Activated CD4-positive, alpha-beta T cell treated with anti-CD3 and anti-CD28 coated beads for 24 hours (primary cell): ENCODE measurements at places on chromosomes 16 and 17.

DNA sequence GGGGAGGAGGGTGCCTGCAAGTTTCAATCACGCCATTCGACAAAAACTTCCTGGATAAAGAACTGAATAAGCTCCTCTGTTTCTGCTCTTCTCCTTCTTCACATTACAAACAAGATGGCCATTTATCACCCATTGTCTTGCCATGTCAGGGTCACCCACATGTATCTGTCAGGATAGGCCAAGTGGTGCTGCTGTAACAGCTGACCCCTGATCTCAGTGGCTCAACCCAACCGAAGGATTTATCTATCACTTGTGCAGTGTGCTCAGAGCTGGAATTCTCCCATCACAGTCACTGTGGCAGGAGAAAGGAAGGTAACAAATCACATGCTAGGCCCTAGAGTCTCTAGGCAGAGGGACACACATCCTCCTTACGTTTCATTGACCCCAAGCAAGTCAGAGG lies 210.0 kb upstream of the CDH5 start:
- DNase-seq: no peak

GRCh38 chr17:30530346-30531025 lies 53.3 kb downstream of the GOSR1 start:
- no peak for DNase-seq

DNA sequence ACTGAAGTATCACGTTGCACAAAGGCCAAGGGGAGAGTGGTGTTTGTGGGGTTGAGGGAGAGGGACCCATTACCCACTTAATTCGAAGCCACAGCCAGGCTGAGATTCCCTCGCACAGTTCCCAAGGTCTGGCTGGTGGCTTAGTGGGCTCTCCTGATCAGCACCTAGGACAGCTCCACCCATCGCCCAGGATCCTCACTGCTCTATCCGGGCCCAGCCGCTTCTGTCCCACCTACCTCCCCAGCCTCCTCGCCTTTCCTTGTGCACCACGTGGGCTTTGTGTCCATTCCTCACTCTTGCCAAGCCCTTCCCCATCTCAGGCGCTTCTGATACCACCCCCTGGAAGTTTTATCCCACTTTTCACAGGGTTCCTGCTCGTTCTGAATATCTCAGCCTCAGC lies 163.5 kb downstream of the CCT6B start:
- no peak for DNase-seq

- DNase-seq: peak; percentile 2
Observed at GRCh38 chr17:32882734-32883133, 5.8 kb upstream of the MYO1D start.

DNA sequence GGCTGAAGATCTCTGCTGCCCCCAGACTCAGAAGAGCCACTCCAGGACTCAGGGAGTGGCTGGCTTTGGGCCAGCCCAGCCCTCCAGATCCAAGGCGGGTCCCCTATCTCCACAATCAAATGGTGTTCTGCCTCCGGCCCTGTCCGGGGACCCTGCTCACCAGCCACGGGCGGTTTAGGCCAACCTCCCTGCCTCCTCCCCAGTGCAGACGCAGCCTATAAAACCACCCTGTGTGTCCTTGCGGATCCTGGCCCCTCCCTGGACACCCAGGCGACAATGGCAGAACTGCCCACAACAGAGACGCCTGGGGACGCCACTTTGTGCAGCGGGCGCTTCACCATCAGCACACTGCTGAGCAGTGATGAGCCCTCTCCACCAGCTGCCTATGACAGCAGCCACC lies at the start of gene SLC12A3:
SLC12A3 (plus strand) TSS at position 248 of the 400 bp plus-strand sequence; CDS start at position 277, 29 bp downstream.
- DNase-seq: no peak

- DNase-seq: no peak
Observed at GRCh38 chr16:87679593-87680271, 77.4 kb downstream of the JPH3 start.

DNA sequence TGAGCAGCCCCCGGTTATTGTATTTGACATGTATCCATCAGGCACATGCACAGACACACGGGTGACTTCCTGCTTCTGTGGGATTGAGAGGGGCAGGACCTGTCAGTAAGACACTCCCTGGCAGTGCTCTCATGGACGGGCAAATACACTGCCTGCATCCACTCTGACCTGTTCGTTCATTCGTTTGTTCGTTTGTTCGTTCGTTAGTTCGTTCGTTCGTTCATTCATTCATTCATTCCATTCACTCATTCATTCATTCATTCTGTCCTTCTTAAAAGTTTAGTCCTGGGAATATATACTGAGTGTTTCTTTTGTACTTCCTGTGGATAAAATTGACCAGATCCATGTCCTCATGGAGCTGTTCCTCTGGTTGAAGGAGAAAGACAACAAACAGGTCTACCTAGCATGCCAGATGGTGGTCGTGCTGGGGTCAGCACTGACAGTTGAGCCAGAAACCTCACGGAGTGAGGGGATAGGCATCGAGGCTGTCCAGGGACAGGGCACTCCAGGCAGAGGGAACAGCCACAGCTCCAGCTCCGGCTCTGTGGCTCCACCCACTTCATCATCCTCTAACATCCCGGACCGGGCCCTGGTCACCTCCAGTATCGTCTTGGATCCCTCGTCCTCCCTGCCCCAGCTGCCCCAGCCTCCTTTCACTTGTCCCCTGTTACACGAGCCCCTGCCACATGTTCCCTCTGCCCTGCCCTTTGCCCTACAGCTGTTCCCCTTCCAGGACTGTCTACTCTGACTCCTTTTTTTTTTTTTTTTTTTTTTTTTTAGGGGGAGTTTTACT lies 336.1 kb downstream of the CPPED1 start:
- DNase-seq: no peak

DNA sequence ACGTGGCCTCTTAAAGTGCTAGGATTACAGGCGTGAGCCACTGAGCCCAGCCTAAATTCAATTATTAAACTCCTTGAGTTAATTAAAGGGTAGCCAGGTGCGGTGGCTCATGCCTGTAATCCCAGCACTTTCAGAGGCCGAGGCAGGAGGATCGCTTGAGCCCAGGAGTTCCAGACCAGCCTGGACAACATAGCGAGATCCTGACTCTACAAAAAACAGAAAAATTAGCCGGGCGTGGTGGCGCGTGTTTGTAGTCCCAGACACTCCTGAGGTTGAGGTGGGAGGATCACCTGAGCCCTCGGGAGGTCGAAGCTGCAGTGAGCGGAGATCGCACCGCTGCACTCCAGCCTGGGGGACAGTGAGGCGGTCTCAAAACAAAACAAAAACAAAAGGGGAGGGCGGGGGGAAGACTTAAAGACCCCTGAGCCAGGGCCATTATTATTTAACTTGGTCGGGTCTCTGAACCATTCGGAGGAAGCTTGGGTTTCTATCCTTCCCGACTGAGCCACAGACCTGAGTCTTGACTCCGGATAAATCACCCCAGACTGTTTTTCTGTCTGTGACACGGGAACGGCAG lies 19.5 kb downstream of the BCL7C start:
- no peak for DNase-seq

- DNase-seq: no peak
Observed at GRCh38 chr16:86844695-86845094, 266.3 kb downstream of the FOXL1 start.

- DNase-seq: no peak
Observed at GRCh38 chr16:85765767-85766166, 14.9 kb upstream of the C16orf74 start.

DNA sequence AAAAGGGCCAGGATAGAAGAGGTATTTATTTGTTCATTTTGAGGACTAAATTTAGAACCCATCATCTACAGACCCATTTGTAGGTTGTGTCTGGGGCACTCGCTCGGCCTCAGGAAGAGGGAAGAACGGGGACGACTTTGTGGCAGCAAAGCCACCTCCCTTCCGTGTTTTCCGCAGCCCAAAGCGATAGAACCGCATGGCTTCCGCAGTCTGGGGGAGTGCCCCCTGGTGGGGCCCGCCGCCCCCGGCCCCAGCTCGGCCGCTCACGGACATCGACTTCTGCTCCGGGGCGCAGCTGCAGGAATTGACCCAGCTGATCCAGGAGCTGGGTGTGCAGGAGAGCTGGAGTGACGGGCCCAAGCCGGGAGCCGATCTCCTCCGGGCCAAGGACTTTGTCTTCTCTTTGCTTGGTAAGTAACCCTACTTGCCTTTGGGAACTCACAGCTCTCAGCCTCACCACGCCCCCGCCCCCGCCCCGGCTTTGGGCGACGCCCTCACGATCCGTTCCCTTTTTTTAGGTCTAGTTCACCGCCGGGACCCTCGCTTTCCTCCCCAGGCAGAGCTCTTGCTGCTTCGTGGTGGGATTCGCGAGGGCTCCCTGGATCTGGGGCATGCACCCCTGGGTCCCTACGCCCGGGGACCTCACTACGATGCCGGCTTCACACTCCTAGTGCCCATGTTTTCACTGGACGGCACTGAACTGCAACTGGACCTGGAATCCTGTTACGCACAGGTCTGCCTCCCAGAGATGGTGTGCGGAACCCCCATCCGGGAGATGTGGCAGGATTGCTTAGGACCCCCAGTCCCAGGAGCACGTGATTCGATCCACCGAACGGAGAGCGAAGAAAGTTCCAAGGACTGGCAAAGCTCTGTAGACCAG lies 681 bp downstream of the TMEM102 start:
- peak; percentile 40 for DNase-seq

DNA sequence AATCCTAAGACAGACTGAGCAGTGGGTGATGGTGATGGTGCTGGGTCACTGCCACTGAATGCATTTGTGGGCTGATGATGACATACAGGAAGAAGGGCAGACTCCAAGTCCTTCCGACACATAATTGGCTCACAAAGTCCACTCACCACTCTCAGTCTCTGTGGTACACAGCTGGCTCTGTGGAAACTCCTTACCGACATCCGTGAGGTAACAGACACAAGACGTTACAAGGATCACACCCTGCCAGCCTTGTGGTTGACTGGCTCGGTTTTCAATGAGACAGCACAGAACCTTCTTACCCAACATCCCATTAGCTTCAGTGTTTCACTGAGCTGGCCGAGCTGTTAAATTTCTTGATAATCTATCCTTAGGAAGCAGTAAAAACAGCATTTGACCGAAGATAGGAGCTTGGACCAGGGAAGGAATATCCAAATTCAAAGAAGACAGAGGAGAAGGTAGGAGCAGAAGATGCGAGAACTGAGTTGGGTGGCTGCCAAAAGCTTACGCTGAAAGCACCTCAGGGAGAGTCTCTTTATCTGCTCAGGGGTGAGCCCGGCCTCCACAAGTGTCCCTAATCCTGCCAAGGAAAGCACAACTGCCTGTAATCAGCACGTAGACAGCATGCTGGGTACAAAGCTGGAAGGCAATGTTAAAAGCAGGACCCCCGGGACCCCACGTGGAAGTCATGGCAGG lies 5.5 kb upstream of the MXRA7 start:
- no peak for DNase-seq

- no peak for DNase-seq
Observed at GRCh38 chr17:64217249-64217691, 45.8 kb downstream of the TEX2 start.

DNA sequence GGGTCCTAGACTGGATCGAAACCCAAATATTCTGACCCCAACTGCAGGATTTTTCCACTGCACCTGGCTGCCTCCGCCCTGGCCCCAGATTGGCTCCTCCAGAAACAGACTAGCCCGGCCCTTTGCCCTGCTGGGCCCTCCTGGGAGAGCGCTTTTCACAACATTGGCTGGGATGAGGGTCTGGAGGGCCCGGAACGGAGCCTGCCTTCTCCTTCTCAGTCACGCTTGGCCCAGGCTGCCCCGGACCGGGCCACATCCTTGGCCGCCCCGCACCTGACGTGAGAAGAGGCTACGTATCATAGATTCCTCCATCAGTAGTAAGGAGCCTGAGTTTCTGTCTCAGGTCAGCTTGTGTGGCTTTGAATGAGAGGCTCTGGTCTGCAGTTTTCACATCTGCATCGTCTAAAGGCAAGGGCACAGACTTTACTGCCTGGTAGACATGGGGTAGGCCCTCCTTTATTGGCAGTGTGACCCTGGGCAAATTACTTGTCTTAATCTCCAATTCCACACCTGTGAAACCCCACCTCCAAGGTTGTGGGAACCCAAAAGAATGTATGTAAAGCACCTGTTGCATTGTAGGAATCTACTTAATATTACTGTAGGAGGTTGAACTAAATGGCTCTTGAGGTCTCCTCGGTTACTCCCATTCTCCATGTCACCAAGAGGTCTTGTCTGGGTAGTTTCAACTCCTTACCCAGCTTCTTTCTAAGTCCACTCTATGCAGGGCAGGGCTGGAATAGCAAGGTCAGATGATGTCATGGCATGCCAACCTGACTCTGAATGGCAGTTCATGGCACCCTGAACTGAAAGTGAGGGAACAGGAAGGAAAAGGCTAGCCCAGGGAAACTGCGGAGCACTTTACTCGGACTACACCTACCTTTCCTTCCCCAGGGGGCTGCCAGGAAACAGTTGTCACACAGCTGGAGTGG lies 661 bp downstream of the LRRC3C start:
- no peak for DNase-seq

- no peak for DNase-seq
Observed at GRCh38 chr17:40884708-40885512, at the start of gene KRT20. KRT20 (minus strand) TSS chr17:40885242; CDS start chr17:40885185, 57 bp downstream.

GRCh38 chr17:82623707-82624106 lies 24.5 kb downstream of the WDR45B start:
- DNase-seq: no peak
